Bronchial epithelial cell (primary cell): ENCODE measurements at places on chromosomes 2 and 18. TPM values are rescaled to one million over a fixed set of nuclear protein-coding genes. Genes with fewer than 3 reads are reported as not detected.

- DNase-seq, result no peak
These were observed 23.6 kb upstream of the KYNU start for GRCh38 chr2:142853912-142854311.

- DNase-seq, result no peak
These were observed 903.3 kb upstream of the KLHL29 start for GRCh38 chr2:22481486-22482259.

DNA sequence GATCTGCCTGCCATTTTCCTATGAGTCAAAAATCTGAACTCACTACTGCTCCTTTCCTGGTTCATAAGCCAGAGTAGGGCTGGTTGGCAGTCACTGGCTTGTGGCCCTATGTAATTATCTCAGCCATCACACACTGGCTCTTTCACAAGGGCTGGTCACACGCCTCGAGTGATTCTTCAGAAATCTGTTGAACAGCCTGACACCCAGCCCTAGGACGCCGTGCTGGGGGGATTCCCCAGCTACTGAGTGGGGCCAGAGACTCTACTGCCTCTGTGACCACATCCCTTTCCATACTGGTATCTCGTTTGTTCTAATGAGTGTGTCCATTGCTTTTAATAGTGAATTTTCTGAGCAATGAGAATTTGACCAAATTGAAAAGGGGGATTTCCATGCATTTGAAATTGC lies 45.8 kb upstream of the RBM44 start:
- no peak for DNase-seq

The CFC1 gene
- not detected in 2 replicates for total RNA-seq

The RNF125 gene
- 0.90 and 1.3 TPM in 2 replicates for total RNA-seq

The C2orf72 gene
- total RNA-seq, result under 0.01 TPM in 1 of 2 replicates, not detected in the other
